NCI-H510A treated with DMSO at 0.1 percent for 48 hours (cell line): ENCODE measurements at places on chromosomes 6 and 20.

DNA sequence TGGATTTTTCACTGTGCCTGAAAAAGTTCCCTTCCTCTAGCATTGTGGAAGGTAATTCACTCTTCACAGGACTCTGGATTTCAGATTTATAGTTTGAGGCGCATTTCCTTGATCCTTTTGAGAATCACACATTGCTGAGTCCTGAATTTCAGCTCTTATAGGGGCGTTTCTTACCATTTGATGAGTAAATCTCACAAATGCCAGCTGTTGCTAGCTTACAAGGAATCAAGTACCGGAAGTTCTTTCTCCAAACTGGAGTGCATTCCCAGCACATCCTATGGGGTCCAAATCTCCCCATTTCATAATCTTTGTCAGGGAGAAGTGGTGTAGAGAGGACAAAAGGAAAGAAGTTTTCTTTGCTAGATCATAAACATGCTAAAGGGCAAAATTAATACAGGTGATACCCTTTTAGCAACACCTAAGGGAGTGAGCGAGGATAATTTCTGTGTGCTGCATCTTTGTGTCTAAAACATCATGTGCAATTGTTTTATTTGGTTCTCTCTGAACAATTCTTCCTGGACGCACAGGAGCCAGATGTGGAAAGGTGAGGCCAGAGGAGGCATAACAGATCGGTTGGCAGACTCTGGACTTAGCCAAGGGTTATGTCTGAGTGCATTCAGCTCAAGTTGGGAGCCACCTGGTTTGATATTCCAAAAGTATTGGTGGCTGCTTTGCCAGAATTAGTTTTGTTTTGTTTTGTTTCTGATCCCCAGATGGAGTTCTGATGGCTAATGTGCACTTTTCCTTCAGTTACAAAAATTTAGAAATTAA is 37.4 kb upstream of the EYA2 start:
- no peak for DNase-seq

- no peak for DNase-seq
Observed at GRCh38 chr20:41306061-41306727, 11.3 kb downstream of the ZHX3 start.

- no peak for DNase-seq
Observed at GRCh38 chr20:57896017-57896416, 186.2 kb upstream of the PMEPA1 start.

GRCh38 chr6:41157323-41157722 is 3.2 kb upstream of the TREML1 start:
- DNase-seq, result no peak
